Activated CD8-positive, alpha-beta T cell treated with anti-CD3 and anti-CD28 coated beads for 36 hours (primary cell): ENCODE measurements at places on chromosomes 11 and 22.

DNA sequence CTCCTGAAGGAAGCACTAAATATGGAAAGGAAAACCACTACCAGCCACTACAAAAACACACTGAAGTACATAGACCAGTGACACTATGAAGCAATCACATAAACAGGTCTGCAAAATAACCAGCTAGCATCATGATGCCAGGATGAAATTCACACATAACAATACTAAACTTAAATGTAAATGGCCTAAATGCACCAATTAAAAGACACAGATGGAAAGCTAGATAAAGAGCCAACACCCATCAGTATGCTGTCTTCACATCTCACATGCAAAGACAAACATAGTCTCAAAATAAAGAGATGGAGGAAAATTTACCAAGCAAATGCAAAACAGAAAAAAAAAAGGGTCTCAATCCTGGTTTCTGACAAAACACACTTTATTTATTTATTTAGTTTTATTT is 171.7 kb downstream of the TTC28 start:
- DNase-seq: no peak

DNA sequence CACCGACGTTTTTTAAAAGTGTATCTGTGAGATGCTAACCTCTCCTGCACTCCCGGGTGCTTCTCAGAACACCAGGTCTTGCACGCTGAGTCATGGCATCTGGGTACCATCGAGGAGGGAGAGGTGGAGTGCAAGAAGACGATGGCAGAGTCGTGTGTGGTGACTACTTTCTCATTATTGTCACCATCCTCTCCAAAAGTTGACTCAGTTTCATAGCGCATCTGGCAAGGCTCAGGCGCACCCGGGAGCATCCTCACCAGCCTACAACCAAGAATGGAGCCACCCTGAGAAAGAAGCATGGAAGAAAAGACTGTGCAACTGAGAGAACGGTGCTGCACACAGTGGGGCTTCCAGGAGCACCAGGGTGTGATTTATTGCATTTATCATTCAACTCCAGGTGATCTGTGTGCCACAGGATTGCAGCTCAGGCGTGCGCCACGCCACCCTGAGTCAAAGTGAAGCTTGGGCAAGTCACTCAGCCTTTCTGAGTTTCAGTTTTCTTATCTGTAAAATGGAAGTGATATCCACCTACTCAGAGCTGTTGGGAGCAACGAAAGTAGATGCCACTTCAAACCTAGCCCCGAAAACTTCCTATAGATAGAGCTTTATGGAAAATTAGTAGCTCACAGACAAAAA is 65.4 kb downstream of the LINC01488 start:
- peak; percentile 73 for DNase-seq

GRCh38 chr22:33896575-33897447 is 23.5 kb downstream of the LARGE1 start:
- no peak for DNase-seq

DNA sequence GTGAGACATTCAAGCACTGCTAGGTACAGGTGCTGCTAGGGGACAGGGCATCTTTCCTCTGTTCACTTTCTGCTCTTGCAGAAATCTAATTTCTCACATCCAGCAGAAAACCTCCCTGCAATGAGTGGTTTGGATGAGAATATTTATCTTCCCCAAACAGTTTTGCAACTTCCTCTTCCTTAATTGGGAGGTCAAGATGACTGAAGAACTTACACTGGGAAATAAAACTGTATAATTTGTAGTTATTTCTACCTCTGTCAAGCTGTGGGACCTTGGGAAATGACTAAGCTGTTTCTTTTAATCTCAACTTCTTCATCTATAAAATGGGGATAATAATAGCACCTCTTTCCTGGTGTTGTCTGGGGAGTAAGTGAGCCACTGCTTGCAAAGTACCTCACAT is 69.8 kb downstream of the PRR5L start:
- no peak for DNase-seq

DNA sequence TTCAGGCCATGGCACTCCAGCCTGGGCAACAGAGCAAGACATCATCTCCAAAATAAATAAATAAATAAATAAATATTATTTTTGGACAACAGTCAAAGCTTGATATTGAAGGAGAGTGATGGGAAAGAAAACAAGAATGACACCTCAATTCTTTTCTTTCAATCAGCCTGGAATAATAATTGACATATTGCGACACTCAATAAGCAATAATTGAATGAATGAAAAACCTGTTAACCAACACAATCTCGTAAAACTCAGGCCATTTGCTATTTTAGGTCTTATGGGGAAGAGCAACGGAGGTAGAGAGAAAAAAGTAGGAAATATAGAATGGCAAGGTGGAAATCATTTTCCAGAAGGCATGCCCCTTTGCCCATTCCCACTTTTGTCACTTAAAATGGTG is 10.5 kb upstream of the RBFOX2 start:
- DNase-seq: no peak
